NCI-H187 treated with DMSO at 0.1 percent for 48 hours (cell line): ENCODE measurements at places on chromosomes 5 and 9.

DNA sequence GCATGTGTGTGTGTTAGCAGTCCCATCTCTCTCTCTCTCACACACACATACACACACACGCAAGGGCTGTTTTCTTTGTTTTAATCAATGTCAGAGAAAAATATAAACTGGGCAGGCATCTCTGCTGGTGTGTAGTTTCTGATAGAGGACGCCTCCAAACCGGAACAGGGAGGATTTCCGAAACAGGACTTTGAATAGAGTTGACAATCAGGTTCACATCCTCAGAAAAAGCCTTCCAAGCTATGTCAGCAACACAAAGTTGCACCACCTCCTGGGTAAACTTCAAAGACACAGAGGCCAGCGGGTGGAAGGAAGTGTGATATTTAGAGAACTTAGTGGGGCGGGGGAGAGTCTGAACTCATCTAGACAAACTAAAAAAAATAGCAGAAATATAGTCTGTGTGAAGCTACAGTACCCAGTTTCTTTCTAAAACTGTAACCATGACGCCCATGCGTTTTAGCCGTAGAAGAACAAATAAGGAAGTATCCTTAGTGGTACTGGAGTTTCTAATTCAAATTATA lies 1.2 kb downstream of the ST8SIA4 start:
- DNase-seq: no peak

- no peak for DNase-seq
Observed at GRCh38 chr5:173497685-173498084, 118.8 kb downstream of the BOD1 start.

DNA sequence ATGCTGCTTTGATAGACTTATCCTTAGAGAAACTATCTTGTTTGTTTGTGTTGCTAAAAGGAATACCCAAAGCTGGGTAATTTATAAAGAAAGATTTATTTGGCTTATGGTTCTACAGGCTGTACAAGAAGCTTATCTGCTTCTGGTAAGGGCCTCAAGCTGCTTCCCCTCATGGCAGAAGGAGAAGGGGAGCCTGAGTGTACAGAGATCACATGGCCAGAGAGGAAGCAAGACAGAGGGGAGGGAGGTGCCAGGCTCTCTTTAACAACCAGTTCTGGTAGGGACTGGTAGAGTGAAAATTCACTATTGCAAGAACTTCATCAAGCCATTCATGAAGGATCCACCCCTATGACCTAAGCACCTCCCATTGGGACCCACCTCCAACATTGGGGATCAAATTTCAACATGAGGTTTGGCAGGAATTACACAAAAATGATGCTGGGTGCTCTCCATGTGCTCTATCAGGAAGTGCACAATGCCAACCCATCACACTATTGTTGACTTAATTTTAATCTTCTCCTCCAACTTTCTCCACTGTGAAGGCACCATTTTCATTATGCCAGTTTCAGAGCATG lies 115.1 kb upstream of the SHB start:
- no peak for DNase-seq

DNA sequence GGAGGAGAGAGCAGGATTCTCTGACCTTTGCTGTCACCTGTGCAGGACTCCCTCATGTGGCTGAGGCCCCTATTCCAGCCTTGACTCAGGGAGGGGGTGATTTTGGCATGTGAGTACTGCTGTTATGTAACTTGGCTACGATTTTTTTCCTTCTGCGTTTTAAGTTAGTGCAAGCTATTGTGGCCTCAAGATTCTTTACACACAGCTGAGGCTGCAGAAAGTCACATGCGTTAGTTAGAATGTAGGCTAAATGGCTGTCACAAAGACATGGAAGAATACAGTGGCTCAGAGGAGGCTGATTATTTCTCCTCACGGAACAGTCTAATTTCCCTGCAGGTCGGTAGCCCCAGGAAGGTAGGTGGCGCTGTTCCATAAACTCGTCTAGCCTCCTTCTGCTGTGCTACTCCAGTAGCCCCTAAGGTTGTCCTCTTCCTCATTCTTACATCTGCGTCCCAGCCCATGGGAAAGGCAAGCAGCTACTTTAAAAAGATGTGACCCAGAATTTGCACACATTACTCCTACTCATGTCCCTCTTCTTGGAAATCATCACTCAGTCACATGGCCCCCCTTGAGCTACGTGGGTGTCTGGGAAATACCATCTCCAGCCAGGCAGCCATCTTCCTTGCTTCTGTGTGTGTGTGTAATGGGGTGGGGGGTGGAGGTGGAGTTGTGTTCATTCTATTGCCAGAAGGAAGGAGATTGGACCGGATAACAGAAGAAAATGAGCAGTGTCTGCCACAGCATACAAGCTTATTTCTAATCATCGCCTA lies 486.6 kb downstream of the CCDC171 start:
- no peak for DNase-seq

DNA sequence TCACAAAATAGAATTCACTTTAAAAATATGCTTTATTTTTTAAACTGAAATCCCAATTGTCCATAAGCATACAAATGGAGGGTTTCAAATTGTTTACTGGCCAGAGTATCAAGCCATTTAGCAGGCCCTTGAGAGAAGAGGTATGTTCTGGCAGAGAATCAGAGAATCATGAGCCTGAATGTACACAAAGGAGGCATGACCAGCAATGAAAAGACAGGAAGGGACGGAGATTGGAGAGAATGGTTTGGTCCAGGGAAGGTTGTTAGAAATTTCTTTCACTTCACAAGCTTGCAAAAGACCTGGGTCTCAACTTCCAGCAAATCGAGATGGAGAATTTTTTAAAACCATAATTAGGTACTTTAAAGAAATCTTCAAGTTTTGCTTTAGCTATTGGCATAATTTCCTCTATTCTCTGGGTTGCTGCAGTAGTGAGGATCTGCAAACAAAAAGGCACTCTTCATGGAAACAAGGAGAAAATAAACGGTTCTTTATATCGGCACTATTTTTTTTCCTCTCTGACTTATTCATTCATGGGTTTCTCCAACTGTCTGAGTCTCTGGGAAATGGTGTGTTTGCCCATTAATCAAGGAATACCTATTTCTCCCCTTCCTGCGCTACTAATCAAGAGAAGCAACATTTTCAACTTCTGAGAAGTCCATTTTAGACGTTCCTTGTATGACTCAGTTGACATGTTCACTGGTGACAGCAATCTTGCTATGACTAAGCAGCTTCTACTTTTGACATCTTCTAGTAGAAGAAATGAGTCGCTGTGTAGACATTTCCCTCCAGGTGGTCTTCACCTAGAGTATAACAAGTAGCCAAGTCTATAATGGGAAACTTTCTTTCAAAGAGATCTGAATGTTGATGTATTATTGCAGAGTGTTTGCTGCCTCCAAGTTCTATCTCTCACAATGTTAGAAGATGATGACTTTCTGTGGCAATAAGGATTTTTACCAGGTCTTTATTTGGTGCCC lies 23.1 kb upstream of the ERCC6L2 start:
- no peak for DNase-seq

DNA sequence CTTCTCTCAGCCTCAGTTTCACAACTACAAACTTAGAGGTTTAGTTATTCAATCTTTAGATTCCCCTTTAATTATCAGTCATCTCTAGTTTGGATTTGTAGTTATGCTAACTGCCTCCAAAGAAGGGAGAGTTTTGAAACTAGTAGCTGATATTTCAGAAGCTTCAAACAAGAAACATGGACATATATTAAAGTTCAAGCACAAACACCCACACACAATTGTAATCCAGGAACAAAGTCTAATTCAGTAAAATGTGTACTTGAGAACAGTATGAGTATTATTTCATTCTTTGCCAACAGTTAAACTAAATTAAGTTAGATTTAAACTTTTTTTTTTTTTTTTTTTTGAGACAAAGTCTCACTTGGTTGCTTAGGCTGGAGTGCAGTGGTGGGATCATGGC lies 71.2 kb upstream of the ABCA1 start:
- DNase-seq: no peak

DNA sequence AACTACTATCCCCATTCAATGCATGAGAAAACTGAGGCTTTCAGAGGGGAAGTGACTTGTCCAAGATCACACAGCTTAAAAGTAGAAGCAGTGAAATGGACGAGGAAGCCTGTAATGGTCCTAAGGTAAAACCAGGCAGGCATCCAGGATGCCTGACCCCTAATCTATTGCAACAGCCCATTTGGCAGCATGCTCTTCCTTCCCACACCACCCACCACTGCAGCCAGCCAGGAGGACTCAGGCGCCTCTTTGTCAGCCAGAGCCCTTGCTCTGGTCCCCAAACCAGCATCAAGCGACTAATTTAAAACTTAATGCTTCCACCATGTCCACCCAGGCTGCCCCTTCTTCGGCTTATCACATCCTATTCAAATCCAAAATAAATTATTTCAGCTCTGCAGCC lies 541.6 kb downstream of the CDK5RAP2 start:
- DNase-seq: no peak

DNA sequence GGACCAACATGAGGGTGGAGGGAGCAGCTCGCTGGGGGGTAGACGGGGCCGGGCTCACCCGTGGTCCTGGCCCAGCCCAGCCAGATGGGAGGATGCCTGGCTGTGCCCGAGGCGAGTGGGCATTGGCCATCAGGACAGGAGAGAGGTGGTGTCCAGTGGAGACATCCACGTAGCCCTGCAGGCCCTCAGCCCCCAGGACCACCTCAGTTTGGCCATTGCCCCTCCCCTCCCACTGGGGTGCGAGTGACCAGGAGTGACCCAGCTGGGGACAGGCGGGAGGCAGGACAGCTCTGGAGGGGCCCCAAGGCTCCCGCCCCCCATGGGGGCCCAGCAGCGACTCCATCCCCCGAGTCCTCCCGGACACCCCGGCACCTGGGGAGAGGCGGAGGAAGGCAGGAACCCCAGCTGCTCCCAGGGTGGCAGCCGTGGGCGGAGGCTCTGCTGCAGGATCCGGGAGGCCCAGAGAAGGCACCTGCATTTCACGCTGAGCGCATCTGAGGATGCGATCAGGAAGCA lies 8.3 kb downstream of the NOXA1 start:
- no peak for DNase-seq

- no peak for DNase-seq
Observed at GRCh38 chr5:14968796-14969195, 97.2 kb upstream of the ANKH start.
